Right renal cortex interstitium (tissue), 3 donors: ENCODE measurements at places on chromosomes 11 and 22. TPM values are rescaled to one million over a fixed set of nuclear protein-coding genes. Genes with fewer than 3 reads are reported as not detected.

Gene LIMK2
- polyA plus RNA-seq: 49.4 TPM

Gene FSHB
- not detected for polyA plus RNA-seq

Gene SAA1
- polyA plus RNA-seq: not detected

Gene OR8A1
- polyA plus RNA-seq: not detected

Gene TBX10
- polyA plus RNA-seq: not detected

Gene PTPRCAP
- 1.9 TPM for polyA plus RNA-seq

Gene IFTAP
- polyA plus RNA-seq: 68.2 TPM

Gene GAL3ST1
- polyA plus RNA-seq: 27.1 TPM

Gene OR5B21
- polyA plus RNA-seq: not detected

Gene MUC6
- 10.6 TPM for polyA plus RNA-seq

Gene SCGB2A2
- polyA plus RNA-seq: not detected

Gene UPK3A
- polyA plus RNA-seq: 1.8 TPM

Gene CCDC89
- 4.6 TPM for polyA plus RNA-seq

Gene CARD16
- polyA plus RNA-seq: 2.8 TPM

Gene ZNF214
- polyA plus RNA-seq: 13.9 TPM

DNA sequence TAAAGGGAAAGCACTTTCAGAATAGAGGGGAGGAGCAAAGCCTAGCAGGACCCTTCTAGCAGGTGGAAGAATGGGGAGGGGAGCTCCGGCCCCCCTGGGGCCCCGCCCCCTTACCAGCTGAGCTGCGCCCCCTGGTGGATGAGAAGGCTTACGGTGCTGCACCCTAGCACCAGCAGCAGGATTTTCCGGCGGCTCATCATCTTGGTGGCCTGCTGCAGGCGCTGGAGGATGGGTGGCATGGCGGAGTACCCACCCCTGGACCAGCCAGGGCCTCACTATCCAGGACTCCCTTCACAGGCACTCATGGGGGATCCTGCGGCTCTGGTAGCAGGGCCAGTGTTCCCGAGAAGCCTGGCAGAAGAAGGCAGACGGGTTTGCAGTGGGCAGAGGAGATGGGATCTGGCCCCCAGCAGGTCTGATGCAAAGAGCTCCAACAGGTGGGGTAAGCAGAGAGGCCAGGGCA is 3.8 kb downstream of the GAL3ST3 start:
- DNase-seq: no peak

GRCh38 chr11:17224727-17225126 is 16.9 kb upstream of the PIK3C2A start:
- no peak for DNase-seq

DNA sequence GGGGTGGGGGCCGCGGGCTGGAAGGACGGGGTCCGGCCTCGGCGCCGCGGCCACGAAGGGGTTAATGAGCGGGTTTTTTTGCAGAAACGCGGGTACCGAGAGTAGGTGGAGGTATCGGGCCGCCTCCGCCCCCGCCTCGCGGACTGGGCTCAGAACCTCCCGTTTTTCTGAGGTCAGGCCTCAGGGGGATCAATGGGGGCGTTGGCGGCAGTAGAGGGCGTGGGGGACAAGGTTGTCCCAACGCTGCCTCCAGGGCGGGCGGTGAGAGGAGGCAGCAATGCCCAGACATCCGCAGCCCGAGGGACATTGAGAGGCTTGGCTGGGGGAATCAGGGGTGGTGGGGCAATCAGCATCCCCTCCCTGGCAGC is 34.8 kb upstream of the PRODH start:
- no peak for DNase-seq

GRCh38 chr22:45549762-45550378 is 47.2 kb downstream of the FBLN1 start:
- DNase-seq: no peak

DNA sequence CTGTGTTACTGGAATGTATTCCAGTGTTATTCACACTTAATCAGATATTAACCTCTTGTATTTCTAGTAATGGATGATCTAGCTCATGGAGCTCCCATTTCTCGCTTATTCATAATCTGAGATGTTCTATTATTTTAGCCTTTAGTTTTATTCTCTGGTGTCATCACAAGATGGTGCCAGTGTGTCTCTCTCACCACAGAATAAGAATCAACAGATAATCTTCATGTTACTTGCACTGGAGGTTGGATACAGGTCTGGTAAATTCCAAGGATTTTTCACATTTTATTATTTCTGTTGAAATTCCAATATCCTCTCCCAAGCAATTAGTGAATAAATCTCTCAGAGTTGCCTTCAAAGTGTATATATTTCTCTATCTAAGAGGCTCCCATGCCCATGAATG is 74.6 kb downstream of the CASP12 start:
- no peak for DNase-seq

DNA sequence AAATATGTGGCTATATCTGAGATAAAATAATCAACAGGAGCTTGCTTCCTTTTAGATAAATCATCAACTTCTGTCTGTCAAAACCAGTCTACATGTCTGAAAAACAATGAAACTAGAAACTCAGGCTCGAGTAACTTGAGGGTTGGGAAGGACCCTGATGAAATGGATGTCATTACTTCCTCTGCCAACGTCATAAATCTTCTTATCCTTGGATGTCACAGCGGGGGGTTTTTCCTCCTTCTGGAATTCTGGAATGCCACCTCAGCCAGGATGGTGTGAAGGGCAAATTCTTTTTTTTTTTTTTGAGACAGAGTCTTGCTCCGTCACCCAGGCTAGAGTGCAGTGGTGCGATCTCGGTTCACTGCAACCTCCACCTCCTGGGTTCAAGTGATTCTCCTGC is 13.4 kb downstream of the LGR4 start:
- no peak for DNase-seq

DNA sequence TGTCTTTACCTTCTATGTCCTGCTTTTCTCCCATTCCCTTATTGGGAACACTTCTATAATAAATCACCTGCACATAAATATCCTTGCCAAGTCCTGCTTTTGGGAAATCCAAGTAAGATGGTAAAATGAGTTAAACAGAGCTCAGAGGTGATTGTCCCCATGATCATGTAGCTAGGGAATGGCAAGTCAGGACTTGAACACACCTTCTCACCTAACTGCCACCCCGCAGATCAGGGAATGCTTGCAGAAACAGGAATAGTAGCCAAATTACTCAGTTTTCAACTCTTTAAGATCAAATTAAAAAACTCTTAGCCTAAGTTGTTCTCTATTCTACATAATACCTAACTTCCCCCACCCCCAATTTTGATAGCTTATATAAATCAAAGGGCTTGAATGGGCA is 16.0 kb downstream of the OOSP3 start:
- DNase-seq: no peak

- DNase-seq: no peak
Observed at GRCh38 chr11:21634956-21635355, 557.9 kb upstream of the ANO5 start.

- DNase-seq: no peak
Observed at GRCh38 chr11:46609386-46609785, 7.6 kb downstream of the HARBI1 start.

- no peak for DNase-seq
Observed at GRCh38 chr11:100878474-100878873, 191.4 kb downstream of the ARHGAP42 start.

- DNase-seq: no peak
Observed at GRCh38 chr22:26536056-26536761, 23.9 kb upstream of the TFIP11 start.

GRCh38 chr11:27938011-27938410 is 169.9 kb downstream of the KIF18A start:
- DNase-seq: no peak

DNA sequence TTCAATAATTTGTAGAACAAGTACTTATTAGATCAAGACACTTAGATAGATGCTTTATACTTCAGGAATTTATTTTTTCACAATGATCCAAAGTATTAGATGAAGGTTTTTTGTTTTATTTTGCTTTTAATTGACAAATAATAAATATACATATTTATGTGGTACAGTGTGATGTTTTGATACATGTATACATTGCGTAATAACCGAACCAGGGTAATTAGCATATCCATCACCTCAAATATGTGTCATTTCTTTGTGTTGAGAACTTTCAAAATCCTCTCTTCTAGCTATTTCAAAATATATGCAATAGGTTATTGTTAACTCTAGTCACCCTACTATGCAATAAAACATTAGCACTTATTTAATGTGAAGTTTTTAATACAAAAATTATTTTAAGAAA is 21.4 kb downstream of the TRIM5 start:
- DNase-seq: no peak

- no peak for DNase-seq
Observed at GRCh38 chr11:119728211-119728626, 781 bp downstream of the NECTIN1 start.

- peak; percentile 74 for DNase-seq
Observed at GRCh38 chr22:43923631-43924464, at the start of gene PNPLA3. PNPLA3 (plus strand) TSS chr22:43923805; CDS start chr22:43923912, 107 bp downstream.

GRCh38 chr11:65793625-65794400 is 7.0 kb downstream of the OVOL1 start:
- DNase-seq: no peak

- DNase-seq: no peak
Observed at GRCh38 chr22:30717331-30717921, 22.8 kb downstream of the OSBP2 start.

GRCh38 chr11:68181719-68182451 is 31.2 kb downstream of the KMT5B start:
- no peak for DNase-seq

GRCh38 chr11:63705526-63705925 is 24.2 kb downstream of the RTN3 start:
- no peak for DNase-seq

- no peak for DNase-seq
Observed at GRCh38 chr11:11993839-11994238, 14.6 kb downstream of the DKK3 start.

DNA sequence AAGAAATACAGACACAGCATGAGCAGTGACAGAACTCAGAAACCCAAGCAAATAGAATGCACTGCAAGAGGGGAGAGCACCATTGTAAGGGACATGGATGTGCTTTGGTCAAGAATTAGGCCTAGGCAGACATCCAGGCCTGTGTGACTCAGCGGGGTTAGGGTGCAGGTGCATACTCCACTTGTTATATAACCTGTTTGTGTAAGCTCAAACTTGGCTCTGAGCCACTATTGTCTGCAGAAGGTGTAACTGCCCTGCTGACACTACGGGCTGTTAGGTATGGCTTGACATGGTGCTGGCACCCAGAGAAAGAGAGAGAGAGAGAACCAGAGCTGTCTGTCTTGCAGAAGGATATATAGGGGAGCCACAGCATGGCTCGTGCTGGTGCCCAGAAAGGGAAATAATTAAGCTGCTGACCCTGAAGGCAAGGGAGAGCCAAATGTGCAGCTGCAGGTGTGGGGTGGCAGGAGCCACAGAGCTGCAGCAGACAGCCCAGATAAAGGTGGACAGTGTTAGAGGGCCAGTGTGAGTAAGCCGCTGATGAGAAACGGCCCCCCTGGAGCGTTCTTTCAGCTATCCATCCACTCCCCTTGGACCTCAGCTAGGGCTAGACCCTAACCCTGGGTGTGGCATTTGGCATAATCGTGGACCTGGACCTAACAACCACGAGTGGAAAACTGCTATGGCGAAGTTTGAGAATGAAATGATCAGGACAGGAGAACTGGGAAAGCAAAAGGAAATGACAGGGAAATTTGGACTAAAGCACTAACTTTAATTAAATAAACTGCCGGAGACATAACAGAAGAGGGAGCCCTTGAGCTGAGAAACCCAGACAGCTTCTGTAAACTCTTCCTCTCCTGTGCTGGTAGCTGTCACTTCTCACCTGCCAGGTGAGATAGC is 253.0 kb upstream of the CCDC179 start:
- no peak for DNase-seq

- no peak for DNase-seq
Observed at GRCh38 chr11:120918257-120918656, 105.6 kb upstream of the TBCEL start.

DNA sequence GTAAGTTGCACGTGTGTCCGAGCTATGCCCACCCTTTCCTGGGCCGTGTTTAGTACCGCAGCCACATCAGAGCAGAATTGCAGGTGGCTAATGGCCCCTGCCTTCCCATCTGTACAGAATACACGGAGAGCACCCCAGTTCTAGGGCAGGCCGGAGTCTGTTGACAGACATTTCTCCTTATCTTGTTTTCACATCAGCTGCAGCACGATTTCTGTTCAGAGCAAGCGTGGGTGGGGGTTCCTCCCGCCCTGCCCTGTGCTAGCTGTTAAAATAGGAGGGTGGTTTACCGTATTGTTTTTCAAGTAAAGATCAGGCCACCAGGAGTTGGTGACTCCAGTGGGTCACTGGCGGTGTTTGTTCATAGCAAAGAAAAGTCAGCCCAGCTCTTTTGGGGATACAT is 41.1 kb downstream of the UBASH3B start:
- no peak for DNase-seq

GRCh38 chr11:69460540-69461257 is 20.8 kb upstream of the LINC01488 start:
- no peak for DNase-seq

- DNase-seq: peak; percentile 76
Observed at GRCh38 chr11:2837096-2837601, 48.4 kb downstream of the CDKN1C start.

GRCh38 chr11:59898650-59899049 is 20.1 kb downstream of the OOSP3 start:
- DNase-seq: no peak

- DNase-seq: no peak
Observed at GRCh38 chr22:36790648-36791047, 14.7 kb upstream of the IFT27 start.

DNA sequence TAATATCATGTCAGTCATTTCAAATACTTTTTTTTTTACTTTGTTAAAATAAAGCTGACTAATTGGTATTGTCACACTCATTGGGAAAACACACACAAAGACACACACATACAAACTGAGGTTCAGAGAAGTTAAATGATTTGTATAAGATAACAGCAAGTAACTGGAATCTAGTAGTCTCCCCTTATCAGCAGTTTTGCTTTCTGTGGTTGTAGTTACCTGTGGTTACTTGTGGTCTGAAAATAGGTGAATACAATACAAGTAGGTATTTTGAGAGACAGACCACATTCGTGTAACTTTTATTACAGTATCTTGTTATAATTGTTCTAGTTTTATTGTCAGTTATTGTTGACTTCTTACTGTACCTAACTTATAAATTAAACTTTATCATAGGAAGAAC is 610.9 kb downstream of the CNTN5 start:
- DNase-seq: no peak

DNA sequence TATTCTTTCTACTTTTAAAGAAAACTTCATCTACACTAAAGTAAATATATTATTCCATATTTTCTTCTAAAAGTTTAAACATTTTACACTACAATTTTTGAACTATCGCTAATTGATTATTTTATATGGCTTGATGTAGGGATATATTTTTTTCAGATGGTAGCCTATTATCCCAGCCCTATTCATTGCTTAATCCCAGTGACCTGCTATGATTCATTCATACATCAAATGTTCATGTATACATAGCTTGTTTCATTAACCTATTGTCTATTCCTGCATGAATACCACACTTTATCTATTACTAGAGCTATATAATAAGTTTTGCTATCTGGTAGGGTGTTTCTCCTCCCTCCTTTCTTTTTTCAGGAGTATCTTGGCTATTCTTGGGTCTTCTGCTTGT is 5.0 kb upstream of the ROBO4 start:
- no peak for DNase-seq

GRCh38 chr11:64379160-64379559 is 20.2 kb downstream of the RPS6KA4 start:
- DNase-seq: no peak

GRCh38 chr11:65854161-65854592 is 3.8 kb downstream of the CFL1 start:
- no peak for DNase-seq

GRCh38 chr11:116499396-116500003 is 273.3 kb downstream of the BUD13 start:
- peak; percentile 60 for DNase-seq
